Heart right ventricle (tissue), 16 donors: ENCODE measurements at places on chromosomes 11 and 22. TPM values are rescaled to one million over a fixed set of nuclear protein-coding genes. Genes with fewer than 3 reads are reported as not detected.
A peak's percentile ranks its signal among the peaks of the same experiment; 100 is the strongest.

XKR3 gene
- total RNA-seq, result not detected

VWCE gene
- total RNA-seq, result 0.81 TPM

RCOR2 gene
- total RNA-seq, result 6.0 TPM

- no peak for DNase-seq
- H3K36me3 ChIP-seq, result no peaks in the 10 kb centered on the region
- H3K27me3 ChIP-seq, result no peaks in the 10 kb centered on the region
- H3K27ac ChIP-seq, result no peak overlapping the region
Measured at GRCh38 chr22:50329236-50329635, 2.4 kb upstream of the DENND6B start.

- no peaks in the 10 kb centered on the region for H3K27me3 ChIP-seq
- H3K4me1 ChIP-seq, result peaks cover 35% of the 10 kb centered on the region
- H3K27ac ChIP-seq, result peak within 1 kb of the TSS; percentile 87
- peak; percentile 91 for DNase-seq
- H3K4me3 ChIP-seq, result peak within 1 kb of the TSS; percentile 86
Measured at GRCh38 chr11:36509694-36510593, at the start of gene TRAF6. Gene TRAF6, minus strand, starts transcription at chr11:36510272. Its CDS starts 8,757 bp downstream, at chr11:36501515.

DNA sequence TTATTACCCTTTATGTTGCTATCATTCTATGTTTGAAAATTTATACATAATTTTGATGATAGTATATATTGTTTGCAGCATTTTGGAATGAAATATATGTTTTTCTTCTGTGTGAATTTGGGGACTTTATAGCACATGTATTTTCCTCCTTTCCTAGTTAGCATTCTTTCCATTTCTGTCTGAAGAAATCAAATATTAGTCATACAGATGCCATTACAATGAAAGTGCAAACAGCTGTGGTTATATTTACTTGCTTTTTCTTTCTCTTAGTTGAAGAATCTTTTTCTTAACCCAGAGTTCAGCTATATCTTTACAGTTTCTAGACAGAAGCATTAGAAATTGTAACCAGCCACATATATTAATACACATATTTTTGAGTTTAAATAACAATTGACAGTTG, 753.1 kb upstream of the ARHGAP42 start:
- H3K27me3 ChIP-seq, result no peaks in the 10 kb centered on the region
- no peak overlapping the region for H3K27ac ChIP-seq
- H3K4me1 ChIP-seq, result no peaks in the 10 kb centered on the region
- no peaks in the 10 kb centered on the region for H3K36me3 ChIP-seq
- H3K4me3 ChIP-seq, result no peak overlapping the region

DNA sequence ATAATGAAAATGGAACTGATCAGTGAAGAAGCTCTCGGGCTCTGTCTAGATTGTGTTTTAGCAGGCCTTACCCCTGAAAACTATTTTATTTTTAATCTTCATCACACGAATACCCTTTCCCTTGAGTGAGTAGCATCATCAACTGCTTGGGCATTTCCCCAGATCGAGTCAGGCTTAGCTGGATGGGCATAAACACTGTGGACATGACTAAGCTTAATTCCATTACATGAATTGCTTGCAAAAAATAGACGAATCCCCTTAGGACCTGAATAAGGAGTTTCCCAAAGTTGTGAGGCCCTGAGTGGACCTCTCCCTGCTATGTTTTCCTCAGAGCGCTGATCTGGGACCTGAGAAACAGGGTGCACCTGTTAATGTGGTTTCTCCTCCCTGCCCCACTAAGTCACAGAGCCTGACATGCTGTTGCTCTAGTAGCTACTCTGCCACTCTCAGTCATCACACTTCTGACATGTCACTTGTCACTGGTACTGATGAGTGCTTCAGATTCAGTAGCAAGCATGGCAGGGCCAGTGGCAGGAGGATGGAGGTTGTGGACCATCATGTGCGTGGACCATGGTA, 53.5 kb downstream of the ENDOD1 start:
- no peak overlapping the region for H3K27ac ChIP-seq
- H3K4me1 ChIP-seq, result peaks cover 4% of the 10 kb centered on the region
- H3K4me3 ChIP-seq, result no peak overlapping the region
- no peaks in the 10 kb centered on the region for H3K27me3 ChIP-seq
- no peaks in the 10 kb centered on the region for H3K36me3 ChIP-seq

DNA sequence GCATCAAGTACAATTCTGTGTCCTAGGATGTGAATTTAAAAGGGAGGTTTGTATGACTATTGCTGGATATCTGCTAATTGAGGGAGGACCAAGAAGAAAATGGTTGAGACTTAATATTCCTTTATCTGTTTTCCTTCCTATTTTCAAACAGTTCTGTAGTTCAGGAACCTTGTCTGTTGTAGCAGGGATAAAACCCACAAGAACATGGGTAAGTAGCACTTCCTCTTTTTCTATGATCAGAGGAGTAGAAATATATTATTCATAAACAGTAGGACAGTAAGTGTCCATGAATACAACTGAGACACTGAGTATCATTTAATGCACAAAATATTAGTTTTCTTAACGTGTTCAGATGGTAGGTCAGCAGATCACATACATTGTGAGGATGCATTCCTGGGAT, 7.6 kb downstream of the MS4A3 start:
- no peaks in the 10 kb centered on the region for H3K27me3 ChIP-seq
- no peak for DNase-seq
- no peak overlapping the region for H3K27ac ChIP-seq
- no peak overlapping the region for H3K4me3 ChIP-seq
- no peaks in the 10 kb centered on the region for H3K36me3 ChIP-seq
- H3K4me1 ChIP-seq, result no peaks in the 10 kb centered on the region

DNA sequence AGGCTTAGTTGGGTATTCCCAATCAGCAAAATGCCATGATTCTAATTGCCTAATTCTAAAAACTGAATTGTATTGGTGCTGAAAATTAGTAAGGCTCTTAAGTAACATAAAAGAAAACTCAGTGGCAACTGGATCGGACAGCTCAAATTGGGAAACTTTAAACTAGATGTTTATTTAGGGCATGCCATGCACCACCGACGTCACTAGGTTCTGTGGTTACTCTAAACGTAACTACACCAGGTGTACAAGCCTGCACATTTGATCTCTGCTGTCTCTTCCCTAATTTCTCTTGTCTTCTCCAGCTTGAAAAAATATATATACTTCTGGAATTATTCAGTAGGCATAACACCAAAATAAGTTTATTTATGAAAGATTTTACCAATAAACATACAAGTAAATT, 378.2 kb downstream of the DCDC1 start:
- no peak overlapping the region for H3K27ac ChIP-seq
- no peaks in the 10 kb centered on the region for H3K27me3 ChIP-seq
- no peaks in the 10 kb centered on the region for H3K36me3 ChIP-seq
- no peak overlapping the region for H3K4me3 ChIP-seq
- no peak for DNase-seq
- H3K4me1 ChIP-seq, result no peaks in the 10 kb centered on the region

GRCh38 chr22:33081686-33082590, 23.8 kb upstream of the SYN3 start:
- no peaks in the 10 kb centered on the region for H3K4me1 ChIP-seq
- H3K27me3 ChIP-seq, result peaks cover 31% of the 10 kb centered on the region
- H3K4me3 ChIP-seq, result no peak overlapping the region
- H3K27ac ChIP-seq, result no peak overlapping the region

- no peaks in the 10 kb centered on the region for H3K27me3 ChIP-seq
- no peak overlapping the region for H3K4me3 ChIP-seq
- H3K4me1 ChIP-seq, result no peaks in the 10 kb centered on the region
- no peak for DNase-seq
- H3K36me3 ChIP-seq, result no peaks in the 10 kb centered on the region
Measured at GRCh38 chr11:39784873-39785272, 1674.6 kb downstream of the LRRC4C start.
